SIG-M5 (cell line): ENCODE measurements at places on chromosomes 13 and 19.

- no peak for DNase-seq
Measured at GRCh38 chr19:10517361-10517759, at the start of gene S1PR5. S1PR5 (minus strand) TSS chr19:10517447; CDS start chr19:10515011, 2,436 bp downstream.

DNA sequence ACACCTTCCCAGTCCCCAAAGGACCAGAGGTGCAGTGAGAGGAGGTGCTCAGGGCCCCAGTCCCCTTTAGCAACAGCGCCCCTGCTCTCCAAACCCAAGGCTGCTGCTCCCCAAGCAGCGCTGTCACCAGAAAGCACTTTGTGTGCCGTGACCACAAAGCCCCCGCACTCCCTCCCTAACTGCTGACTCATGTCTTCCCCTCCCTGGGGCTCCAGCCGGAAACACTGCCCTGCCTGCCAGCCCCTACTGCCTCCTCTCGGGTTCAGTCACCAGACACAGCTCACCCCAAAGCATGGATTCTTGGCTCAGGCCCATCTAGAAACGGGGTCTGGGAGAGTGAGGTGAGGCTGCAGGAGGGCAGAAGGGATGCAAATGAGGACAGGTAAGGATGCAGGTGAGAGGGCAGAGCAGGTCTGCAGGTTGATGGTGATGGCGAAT, 4.9 kb upstream of the TNFSF14 start:
- DNase-seq: peak; percentile 53

DNA sequence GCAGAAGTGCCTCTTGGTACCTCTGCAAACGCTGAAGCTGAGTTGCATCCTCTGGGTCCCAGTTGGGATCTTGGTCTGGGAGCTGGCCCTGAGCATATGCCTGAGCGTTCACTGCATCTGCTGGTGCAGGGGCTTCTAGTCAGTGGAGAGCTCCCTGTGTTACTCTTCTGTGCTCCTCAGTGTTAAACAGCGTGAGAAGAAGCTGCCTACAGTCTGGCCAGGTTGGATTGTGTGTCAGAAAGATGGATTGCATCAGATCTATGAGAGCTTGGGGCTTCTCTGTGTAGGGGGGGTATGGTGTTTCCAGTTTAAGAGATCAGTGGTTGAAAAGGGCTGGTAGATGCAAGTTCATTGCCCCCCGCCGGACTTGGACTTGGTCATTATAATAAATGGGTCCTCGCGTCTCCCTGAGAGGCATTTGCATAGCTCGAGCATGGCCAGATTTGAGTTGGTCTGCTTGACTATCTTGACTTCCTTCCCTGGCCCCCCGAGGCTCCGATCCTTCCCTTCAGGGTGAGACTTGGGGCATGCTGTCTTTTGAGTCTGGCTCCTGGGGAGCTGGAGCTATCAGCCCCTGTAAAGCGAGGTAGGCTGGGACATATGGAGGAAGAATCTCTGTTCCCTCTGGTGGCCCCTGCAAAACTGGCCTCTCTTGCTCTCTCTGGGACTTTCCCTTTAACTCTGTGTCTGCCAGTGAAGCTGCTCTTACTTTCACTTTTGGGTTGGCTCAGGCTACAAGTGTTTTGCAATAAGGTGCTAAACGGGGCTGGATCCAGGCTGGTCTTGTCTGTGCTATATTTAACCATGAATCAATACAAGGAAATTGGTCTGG, 52.9 kb downstream of the OR10H4 start:
- peak; percentile 5 for DNase-seq

- no peak for DNase-seq
Measured at GRCh38 chr19:58334691-58335249, 8.0 kb downstream of the ZSCAN22 start.

DNA sequence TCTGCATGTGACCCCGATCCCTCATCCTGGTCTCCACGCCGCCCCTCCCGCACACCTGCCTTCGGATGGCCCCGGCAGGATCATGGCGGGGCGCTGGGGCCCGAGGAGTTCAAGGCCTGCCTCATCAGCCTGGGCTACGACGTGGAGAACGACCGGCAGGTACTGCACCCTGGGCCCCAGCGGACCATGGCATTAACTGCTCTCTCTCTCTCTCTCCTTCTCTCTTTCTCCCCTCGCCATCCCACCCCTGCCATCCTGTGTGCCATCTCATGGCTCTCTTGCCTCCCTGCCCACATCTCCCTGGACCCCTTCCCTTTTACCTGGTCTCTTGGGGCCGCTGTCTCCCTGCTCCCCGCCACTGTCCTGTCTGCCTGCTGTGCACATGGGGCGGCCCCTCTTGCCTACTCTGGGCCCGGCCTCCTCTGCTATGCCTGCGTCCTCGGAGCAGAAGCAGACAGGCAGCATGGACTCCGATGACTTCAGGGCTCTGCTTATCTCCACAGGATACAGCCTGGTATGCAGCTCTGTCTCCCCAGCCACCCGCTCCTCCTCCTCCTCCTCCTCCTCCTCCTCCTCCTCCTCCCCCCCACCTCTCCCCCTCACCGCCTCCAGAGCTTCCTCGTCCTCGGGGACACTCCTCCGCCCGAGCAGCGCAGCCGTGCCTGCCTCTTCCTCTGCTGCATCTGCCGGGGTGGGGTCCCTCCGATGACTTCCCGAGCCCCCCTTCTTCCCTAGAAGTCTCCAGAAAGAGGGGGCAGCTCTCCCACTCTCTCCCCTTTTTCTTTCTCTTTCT, 16.2 kb downstream of the CAPN12 start:
- no peak for DNase-seq

DNA sequence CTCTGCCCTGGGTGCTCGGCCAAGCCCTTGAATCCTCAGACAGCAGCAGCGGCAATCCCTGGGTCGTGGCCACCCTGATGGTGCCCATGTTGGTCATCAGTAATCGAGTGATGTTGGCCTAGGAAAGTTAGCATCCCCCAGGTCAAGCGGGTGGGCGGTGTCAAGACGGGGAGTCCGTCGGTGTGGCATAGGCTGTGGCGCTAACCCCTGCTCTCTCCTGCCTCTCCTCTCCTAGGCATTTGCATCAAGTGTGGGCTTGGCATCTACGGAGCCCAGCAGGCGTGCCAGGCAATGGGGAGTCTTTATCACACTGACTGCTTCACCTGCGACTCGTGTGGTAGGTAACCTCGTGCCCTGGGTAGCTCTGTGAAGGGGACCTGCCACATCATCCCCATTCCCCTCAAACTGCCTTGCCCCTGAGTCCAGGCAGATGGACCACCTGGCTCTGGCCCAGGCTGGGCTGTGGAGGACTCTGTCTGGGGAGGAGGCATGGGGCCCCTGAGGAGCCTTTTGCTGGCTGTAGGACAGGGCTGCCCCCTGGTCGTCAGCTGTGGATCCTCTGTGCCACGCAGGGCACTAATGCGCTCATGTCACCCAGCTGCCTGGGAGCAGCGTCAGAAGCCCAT, 8.7 kb downstream of the WTIP start:
- no peak for DNase-seq

- no peak for DNase-seq
Measured at GRCh38 chr13:95948656-95949055, 104.5 kb downstream of the UGGT2 start.
